ENCODE measurements at places on chromosomes 1 and 21.
A peak's percentile ranks its signal among the peaks of the same experiment; 100 is the strongest.

GRCh38 chr1:172697534-172698002 is 38.7 kb downstream of the FASLG start:
- DNase-seq: no peak

DNA sequence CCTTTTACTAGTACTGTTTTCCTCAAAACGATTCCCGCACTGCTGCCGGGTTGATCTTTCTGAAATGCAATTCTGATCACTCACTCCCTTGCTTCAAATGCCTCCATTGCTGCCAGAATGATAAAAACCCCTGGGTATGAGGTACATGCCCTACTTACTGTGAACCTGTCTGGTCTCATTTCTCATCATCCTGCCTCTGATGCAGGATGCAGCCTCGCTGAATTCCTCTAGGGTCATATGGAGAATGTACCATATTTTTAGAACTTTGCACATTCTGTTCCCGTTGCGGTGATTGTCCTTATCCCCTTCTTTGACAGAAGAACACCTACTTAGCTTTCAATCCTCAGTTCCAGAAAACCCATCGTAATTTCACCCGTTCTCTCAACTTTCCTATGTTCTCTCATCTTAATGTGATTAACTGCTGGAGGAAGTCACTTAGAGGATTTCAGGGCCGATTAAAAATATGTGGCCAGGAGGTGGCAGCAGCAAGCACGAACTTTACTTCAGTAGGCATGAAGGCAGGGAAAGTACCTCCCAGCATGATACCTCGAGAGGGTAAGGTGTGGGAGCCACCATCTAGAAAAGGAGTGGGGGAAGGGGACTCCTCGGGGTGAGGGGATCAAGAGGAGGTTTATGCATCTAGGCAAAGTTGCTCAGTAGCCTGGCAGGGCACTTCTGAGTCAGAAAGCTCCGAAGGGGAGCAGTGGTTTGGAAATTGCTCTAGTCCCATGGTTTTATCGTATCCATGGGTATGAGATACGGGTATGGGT is 361.5 kb upstream of the ZP4 start:
- DNase-seq: no peak

DNA sequence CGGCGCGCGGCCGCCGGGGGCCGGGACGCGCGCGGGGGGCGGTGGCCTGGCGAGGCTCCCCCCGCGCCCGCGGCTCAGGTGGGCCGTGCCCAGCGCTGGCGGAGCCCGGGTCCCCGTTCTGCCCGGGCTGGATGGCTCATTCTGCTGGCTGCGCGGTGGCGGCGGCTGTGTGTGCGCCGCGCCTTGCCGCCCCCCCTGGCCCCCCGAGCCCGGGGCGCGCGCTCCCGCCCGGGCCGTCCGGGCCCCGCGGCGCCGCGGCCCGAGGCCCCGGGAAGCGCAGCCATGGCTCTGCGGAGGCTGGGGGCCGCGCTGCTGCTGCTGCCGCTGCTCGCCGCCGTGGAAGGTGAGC is at the start of gene EPHB2:
EPHB2 (plus strand) TSS at position 139 of the 349 bp plus-strand sequence; CDS start at position 283, 144 bp downstream.
- peak; percentile 70 for DNase-seq

DNA sequence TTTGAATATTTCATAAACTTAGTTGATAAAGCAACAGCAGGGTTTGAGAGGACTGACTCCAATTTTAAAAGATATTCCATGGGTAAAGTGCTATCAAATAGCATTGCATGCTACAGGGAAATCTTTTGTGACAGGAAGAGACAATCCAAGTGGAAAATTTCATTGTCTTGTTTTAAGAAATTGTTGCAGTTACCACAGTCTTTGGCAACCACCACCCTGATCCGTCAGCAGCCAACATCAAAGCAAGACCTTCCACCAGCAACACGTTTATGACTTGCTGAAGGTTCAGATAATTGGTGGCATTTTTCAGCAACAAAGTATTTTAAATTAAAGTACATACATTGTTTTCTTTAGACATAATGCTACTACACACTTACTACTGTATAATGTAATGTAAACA is 47.8 kb downstream of the ADGRL4 start:
- no peak for DNase-seq

GRCh38 chr1:162151900-162152829 is 82.7 kb downstream of the NOS1AP start:
- DNase-seq: no peak

DNA sequence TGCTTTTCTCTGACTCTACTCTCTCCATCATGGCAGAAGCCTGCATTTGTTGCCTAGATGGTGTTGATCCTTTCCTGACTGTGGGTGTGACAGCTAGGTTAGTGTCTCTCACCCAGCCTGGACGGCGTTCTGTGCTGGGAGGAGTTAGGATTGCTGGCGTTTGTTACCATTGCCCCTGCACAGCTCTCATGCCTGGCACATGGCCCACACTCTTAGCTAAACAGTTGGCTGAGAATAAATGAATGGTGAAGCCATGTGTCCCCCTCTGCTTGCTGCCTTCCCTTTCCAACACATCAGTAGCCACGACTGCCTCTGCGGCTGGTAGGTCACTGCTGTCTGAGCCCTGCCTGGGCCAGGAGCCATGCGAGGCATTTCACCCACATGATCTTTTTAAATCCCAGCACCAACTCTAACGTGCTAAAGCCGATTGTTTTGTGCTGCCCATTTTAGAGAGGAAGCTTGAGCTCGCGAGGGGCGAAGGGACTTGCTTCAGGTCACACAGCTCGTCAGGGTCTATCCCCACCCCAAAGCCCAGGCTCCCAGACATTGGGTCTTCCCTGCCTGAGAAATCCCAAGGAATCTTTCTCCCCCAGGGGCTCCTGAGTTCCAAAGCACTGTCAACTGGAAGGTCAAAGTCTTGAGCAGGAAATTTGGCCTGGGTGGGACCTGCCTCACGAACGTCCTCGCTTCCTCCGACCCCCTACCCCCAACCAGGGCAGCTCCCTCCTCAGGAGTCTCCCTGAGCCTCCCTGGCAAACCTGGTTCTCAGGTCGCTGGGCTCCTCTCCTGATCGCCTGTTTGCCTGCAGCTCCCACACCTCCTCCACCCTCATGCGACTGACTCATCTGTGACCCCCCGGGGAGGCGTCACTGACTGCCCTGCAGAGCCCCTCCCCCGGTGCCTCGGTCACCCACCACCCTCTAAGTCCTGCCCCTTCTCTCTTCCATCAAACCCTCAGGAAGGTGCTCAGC is 271.7 kb upstream of the C1orf174 start:
- DNase-seq: no peak

DNA sequence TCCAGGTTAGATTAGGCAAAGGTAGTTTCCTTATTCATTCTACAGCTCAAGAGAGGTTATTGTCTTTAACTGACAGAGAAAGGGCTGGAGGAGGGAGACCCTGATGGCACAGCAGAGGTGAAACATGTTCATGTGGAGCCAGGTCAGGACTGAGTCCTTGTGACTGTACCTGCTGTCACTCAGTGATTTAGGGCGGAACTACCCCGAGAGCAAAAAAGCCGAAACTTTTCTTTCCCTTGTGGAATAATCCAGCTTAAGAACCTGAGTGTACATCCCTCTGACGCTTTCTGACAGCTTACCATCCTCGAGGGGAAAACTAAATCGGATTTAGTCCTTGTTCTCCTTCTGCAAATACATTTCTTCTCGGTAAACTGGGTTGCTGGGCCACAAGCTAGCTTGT is 273.2 kb downstream of the BACH1 start:
- no peak for DNase-seq

GRCh38 chr1:23530087-23530746 is 816 bp downstream of the E2F2 start:
- DNase-seq: no peak

- DNase-seq: no peak
Observed at GRCh38 chr1:230982696-230983095, 3.8 kb downstream of the ARV1 start.

DNA sequence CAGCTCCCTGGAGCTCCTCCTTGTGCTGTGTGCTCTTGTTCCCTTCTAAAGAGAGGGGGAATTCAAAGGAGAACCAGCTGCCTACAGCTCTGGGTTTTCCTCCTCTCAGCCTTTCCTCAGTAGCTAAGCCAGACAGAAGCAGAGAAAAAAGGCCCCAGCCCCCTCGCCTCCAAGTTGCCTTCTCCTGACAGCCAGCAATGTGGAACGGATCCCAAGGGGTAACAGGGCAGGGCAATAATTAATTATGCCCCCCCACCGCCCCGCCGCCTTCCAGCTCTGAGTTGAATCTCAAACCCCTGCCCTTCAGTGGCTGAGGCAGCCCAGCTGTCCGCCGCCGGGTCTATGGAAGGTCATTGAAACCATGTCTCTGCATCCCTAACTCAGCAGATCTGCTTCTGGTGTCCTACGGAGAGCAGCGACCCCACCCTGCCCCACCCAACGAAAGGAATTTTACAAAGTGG is 69.0 kb upstream of the GOLT1A start:
- DNase-seq: no peak

DNA sequence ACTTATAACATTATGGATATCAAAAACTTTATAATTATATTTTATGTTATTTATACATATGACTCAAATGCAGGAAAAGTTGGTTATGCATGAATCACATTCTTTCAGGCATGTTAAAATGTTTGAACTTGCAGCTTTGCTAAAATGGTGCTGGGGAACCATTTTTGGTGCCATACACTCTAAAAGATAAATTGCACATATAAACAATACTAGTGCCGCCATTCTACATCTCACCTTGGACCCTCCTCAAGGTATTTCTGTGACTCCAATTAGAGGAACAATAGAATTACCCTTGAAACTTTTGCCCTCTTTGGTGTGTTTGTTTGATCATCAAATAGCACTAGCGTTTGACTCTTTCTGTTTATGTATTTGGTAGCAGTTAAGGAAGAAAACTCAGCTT is 997 bp downstream of the PRKACB start:
- no peak for DNase-seq

- peak; percentile 85 for DNase-seq
Observed at GRCh38 chr1:68111519-68112436, 61.4 kb upstream of the DIRAS3 start.

DNA sequence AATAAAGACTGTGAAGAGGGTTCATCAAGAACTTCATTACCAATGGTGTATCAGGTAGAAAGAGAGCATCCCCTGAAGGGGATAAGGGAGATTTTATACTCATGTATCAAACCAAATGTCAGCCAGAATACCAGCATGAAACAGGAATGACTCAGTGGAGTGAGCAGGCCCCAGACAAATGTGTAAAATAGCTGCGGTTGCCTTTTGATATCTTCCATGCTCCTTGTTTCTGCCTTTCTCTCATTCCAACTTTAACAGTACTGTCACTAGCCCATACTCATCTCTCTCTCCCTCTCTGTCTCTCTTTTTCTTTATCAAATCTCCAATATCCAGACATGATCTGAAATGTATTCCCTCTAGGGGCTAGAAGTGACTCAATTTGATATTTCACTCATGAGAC is 47.8 kb downstream of the GPR88 start:
- no peak for DNase-seq

- DNase-seq: no peak
Observed at GRCh38 chr21:26847921-26848320, 2.7 kb upstream of the ADAMTS1 start.

All from psoas muscle (tissue), 8 donors.